ENCODE measurements at places on chromosomes 16 and 17. TPM values are rescaled to one million over a fixed set of nuclear protein-coding genes. Genes with fewer than 3 reads are reported as not detected.

DNA sequence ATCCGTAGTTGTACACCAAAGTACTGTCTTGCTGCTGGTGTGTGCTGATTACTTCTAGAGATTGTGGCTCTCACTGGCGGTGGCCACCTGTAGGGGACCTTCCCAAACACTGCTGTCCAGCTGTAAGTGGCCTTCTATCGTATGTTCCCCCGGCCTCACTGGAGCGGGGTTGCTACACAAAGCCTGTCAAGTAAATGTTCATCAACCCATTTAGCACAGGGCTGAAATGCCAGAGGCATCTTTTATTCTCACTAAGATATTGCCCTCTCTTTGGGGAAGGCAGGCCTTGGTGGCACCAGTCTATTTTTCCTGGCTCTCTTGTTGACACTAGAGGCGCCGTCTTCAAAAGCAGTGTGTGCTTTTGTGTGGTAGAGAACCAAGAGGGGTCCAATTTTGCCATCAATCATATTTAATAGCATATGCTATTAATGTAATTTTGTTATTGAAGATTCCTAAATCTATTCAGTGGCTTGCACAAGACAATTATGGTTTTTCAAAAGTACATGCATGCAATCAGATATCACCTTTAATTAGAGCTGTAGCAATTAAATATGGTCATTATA, 514.4 kb upstream of the SALL1 start:
- no peak for DNase-seq

DNA sequence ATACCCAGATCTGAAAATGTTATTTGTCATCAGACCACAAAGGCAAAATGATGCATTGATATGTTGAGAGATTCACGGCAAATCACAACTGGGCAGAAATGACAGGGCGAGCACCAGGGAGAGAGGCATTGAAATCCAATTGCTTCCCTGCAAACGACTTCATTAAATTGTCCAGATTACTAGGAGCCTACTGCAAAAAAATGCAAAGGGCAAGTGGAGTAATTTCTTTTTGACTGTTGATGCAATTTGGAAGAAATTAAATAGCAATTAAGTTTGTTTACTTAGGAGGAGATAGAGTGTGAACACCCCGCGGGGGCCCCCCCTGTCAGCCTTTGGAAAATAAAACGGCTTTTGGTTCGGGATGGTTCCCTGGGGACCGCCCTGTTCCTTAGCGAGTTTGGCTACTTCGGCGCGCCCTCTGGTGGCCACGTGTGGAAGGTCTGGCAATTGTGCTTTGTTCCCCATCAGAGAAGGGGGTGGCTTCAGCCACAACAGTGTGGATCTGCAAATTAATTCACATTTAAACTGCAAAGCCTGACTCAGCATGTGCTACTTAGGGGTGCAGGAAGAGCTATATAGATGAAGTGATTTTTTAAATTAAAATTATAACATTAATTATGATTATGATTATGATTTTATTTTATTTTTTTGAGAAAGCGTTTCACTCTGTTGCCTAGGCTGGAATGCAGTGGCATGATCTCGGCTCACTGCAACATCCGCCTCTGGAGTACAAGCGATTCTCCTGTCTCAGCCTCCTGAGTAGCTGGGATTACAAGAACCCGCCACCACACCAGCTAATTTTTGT, 14.5 kb upstream of the TMC7 start:
- peak; percentile 64 for DNase-seq

- no peak for DNase-seq
Observed at GRCh38 chr17:78839235-78839761, 1.3 kb downstream of the USP36 start.

IRX5 gene
- 3.5 TPM for total RNA-seq

DNA sequence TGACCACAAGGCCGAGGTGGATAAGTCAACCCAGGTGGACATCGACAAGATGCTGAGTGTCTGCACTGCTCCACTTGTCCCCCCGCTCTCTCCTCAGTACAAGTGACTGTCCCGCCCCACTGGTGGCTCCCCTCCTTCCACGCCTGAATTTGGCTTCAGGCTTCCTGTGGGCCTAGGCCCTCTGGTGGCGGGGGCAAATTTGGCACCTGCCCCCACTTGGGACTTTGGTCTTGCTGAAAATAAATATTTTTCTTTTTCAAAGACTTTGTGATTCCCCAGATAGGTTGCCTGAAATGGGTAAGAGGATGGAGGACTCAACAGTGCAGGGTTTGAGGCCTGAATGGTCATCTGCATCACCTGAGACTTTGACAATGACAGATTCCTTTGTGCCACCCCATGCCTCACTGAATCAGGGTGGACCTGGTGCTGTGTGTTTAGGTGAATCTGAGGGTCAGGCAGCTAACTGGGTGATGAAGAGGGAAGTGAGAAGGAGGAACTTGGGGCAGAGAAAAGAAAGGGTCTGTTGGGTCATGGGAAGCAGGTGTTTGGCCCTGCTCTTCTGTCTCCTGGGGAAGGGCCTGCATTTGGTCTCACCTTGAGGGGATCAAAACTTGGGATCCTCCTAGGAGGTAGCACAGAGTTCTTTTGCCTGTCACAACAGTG, 2.0 kb downstream of the C16orf86 start:
- no peak for DNase-seq

GRCh38 chr17:55641676-55642081, 81.0 kb downstream of the TMEM100 start:
- DNase-seq = peak; percentile 62

DNA sequence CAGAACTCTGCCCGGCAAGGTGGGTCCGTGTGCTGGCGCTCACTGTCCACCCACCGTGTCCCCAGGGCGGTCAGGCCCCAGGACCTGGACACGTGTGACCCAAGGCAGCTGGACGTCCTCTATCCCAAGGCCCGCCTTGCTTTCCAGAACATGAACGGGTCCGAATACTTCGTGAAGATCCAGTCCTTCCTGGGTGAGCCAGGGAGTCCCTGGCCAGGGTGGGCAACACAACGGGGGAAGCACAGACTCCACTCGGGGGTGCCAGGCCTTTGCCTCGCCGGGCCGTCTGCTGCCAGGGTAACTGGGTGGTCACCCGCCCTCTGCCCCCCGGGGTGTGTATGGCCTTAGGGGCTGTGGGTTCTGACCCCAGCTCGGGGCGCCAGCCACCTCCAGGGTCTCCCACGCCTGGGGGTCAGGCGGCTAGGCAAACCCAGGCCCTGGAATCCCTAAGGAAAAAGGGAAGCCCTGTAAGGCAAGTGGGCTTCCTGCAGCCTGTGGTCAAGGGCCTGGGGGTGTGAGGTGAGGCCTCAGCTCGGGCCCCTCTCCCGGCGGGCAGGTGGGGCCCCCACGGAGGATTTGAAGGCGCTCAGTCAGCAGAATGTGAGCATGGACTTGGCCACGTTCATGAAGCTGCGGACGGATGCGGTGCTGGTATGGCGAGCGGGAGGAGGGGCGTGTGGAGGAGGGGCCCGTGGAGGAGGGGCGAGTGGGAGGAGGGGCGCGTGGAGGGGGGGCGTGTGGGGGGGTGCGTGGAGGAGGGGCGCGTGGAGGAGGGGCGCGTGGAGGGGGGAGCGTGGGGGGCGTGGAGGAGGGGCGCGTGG, 6.5 kb downstream of the MSLN start:
- no peak for DNase-seq

DNA sequence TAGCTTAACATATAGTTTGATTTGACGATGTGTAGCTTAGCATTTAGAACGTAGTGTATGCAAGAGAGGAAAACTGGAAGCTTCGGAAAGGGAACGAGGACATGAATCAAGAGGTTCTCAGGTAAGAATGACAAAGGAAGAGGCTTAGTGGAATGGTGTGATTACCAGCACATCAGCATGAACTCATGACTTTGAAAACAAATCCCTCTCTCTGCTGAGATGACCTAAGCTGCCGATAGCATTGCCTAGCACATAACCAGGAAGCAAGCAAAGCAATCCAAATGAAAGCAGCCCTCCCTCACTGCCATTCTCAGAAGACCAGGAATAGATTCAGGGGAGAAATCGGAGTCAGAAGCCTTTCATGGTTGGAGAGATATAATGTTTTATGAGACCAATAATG, 51.3 kb upstream of the CCL1 start:
- no peak for DNase-seq

OSGIN1 gene
- 26.1 TPM for total RNA-seq

DNA sequence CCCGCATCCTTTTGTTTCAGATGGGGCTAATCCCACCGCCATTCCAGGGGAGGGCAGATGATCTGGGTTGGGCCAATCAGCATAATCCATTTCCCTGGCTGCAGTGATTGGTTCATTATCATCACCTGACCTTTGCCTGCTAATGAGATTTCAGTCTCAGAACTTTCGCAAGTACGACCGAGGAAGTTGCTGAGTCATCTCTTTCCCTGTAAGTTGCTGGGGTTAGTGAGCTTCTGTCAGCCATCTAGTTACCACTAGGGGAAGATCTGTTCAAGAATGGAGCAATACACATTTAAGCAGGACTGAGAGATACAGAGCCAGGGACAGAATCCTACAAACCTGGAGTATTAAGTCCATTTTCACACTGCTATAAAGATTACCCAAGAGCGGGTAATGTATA, 65.3 kb upstream of the NUDT7 start:
- DNase-seq = peak; percentile 99

MT1G gene
- not detected for total RNA-seq

DNA sequence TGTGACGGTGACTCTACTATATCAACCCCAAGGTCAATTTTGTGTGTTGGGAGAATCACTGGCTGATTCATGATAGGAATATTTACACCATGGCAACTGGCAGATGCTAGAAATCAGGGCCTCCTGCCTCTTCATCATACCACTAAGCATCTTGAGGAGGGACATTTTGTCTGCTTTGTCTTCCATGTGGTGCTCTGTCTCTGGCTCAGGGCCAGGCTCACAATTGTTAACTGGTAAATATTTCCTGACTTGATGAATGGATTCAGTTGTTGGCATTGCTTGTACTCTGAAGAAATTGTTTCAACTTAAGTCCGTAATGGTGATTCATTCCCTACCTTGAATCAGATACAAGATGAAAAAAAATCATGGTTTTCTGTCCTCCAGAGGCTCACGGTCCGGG, 292.7 kb downstream of the HAPSTR1 start:
- DNase-seq = no peak

- peak; percentile 83 for DNase-seq
Observed at GRCh38 chr16:67028696-67029253, at the start of gene CBFB. Gene CBFB, plus strand, starts transcription at chr16:67029149. Its CDS starts 259 bp downstream, at chr16:67029408.

DNA sequence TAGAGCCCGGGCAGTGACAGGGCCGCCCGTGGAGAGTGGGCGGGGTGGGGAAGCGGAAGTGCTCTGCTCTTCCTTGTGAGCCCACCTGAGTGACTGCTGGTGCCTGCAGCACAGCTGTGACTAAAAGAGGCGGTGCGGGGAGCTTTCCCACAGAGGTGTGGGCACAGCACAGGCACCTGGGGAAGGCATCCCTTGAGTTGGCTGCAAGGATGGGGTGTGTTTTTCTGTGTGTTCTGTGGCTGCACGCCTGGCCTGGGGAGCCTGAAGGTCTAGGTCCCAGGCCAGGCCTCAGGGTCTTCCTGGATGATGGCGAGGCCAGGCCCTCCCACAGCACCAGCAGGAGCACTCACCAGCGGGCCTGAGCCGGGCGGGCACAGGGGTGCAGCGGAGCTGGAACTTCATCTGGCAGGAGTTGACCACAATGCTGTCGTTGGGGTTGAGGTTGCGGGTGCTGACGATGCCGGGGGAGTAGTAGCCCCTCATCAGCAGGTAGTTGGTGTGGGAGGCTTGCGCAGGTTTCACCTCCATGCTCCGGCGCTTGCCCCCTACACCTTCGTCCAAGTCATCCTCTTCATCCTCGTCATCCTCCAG, 67.1 kb downstream of the IL21R start:
- DNase-seq = no peak

PPY gene
- total RNA-seq = not detected

DNA sequence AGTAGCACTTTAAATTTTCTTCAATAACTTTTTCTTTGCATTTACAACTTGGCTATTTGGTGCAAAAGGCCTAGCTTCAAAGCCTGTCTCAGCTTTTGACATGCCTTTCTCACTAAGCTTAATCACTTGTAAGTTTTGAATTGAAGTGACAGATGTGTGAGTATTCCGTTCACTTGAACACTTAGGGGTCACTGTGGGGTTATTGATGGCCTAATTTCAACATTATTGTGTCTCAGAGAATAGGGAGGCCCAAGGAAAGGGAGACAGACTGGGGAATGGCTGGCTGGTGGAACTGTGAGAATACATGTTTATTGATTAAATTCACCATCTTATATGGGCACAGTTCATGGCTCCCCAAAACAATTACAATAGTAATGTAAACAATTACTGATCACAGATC, 84.1 kb downstream of the TAOK1 start:
- DNase-seq = no peak

- no peak for DNase-seq
Observed at GRCh38 chr16:50313596-50314478, 47.5 kb downstream of the ADCY7 start.

DNA sequence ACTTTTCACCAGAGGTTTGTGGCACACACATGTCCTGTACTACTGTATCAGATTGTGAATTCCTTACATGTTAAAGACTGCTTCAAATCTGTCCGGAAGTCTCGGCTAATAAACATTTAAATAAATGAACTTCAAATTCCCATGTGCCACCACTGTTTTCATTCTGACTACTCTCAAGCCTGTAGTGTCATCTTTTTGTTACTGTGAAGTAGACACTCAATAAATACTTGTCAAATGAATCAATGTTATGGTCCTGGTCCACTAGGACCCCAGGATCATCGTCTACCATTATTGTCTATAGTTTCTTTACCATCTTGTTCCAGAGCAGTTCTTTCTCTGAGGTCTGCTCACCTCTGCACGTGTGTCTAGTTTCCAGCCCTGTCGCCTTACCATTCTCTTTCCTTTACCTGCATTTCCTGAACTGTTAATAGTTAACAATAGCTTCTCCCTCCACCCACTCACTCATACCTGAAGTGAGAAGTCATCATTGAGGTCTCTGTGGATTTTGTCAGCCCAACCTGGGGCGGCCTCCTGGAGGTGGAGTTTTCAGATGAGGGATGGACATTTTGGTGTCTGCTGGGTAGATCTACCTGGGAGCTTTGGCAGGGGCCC, 333.0 kb downstream of the SEC14L1 start:
- DNase-seq = no peak

DNA sequence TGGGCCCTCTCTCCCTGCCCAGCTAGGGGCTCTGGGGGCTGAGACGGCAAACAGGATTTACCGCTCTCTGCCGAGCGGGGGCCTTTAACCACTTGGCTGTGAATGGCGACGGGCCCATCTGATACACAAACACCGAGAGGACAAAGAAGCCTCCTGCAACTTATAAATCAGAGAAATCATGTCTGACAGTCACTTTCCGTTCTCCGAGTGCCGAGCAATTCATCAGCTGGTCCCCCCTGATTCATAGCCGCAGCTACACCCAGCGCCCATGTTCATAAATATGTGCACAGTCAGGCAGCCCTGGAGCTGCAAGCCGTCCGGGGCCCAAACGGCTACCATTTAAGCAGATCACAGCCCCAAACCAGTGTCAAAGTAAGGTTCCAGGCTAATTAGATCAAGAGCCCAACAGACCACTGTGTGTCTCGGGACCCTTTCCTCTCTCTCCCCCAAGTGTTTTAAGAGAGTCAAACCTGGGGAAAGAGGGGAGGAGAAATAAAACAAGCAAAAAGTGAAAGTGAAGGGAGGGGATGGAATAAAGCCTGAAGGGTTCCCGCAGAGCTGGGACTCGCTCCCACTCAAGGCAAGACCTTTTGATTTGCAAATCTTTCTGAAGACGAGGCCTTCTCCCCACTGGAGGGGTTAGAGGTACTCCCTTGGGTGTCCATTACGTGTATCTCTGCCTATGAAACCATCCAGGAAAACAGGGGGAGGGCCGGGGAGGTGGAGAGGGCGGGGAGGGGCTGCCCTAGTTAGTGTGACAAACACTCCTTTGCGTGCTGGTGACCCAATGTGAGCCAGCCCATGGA, 154.7 kb downstream of the C16orf78 start:
- DNase-seq = peak; percentile 9

- no peak for DNase-seq
Observed at GRCh38 chr16:89779909-89780305, 36.5 kb downstream of the FANCA start.

All from H4 (cell line).